NCI-H2171 (cell line): ENCODE measurements at places on chromosomes 3 and 15.

DNA sequence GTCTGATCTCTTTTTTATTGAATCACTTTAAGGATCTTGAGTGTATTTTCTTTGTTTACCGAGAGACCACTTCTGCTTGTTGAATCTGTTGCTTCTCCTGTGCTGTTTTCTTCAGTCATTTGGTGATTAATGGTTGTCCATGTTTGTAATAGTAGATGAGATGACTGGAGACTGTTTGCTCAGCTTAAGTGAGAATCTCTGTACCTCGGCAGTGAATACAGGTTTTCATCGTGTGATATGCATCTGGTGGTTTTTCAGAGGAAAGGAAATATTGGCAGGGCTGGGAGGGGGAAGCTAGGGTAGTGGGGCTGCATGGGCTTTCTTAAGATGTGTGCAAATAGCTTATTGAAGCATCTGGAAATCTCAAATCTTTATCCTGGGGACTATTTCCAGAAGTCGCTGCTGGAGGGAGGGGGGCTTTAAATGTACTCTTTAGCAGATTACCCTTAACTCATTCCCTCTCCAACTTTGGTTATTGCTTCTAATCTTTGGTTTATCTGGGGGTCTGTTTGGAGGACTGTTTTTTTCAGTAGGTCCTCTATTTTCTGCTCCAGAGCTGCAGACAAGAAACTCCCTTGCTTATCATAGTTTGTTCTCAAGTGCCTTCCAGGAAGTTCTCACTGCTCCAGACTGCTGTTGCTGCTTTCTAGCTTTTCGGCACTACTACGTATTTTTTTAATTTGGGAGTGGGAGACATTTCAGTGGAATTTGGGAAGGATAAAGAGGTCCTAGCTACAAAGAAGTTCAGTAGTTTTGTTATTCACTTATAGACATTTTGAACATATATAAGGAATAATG is 19.4 kb downstream of the CMTM8 start:
- DNase-seq: no peak

- DNase-seq: no peak
Observed at GRCh38 chr15:89673165-89673512, 6.0 kb downstream of the PLIN1 start.

- DNase-seq: no peak
Observed at GRCh38 chr3:114144909-114145688, 33.8 kb downstream of the DRD3 start.

DNA sequence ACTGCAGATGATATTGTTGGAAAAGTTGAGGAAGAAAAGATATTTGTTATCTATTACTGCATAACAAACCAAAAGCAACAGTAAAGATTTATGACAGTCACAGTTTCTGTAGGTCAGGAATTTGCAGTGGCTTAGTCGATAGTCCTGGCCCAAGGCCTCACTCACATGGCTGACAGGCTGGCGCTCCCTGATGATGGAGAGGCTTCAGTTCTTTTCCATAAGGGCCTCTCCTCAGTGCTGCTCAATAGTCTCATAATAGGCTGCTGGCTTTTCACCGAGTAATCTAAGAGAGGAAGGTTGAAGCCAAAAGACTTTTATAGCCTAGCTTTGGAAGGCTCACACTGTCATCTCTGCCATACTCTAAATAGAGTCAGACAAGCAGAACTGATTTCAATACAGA is 17.7 kb downstream of the IREB2 start:
- no peak for DNase-seq

DNA sequence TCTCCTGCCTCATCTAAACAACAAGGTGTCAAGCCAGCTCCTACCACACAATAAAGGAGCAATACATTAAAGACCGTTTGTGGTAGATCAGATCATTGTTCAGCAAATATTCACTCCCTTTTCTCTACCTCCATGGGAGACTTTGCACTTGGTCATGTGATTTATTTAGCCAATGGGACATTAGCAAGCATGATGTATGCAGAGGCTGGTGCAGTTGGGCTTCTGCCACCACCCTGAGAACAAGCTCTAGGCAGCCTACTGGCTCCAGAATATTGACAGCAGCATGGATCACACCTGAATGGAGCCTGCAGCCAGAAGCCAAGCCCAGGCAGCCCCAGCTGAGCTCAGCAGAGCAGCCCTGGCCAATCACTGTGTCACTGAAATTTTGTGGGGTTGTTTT is 99.4 kb upstream of the UBE2E2 start:
- no peak for DNase-seq

- no peak for DNase-seq
Observed at GRCh38 chr3:39383045-39383880, at the start of gene SLC25A38. TSS of gene SLC25A38 (plus strand) at chr3:39383370. CDS start at chr3:39383725, 355 bp downstream.

DNA sequence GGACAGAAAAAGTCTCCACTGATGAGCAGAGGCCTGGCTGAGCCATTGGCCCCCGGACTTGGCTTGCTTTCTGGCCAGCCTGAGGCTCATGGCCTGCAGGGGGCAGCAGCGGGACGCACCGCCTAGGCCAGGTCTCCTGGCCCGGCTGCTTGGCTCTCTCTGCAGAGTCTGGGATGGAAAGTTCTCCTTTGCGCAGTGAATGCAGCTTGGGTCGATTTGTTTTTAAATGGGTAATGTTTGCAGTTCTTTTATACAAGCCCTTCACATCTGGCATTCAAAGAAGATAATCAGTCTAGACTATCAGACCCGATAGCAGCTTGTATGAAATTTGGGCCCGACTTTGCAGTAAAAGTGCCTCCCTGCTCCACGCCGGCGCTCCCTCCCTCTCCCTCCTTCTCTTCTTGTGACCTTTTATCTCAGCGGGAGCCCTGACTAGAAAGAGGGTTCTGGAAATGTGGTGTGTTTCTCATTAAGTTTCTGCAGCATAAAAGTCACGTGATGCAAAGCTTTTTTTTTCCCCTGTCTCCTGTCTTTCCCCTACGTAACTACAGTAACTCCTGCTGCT is 59.9 kb downstream of the ZNF621 start:
- no peak for DNase-seq

- no peak for DNase-seq
Observed at GRCh38 chr15:63067306-63067705, 24.8 kb downstream of the TPM1 start.

GRCh38 chr3:127707851-127708411 is 35.2 kb downstream of the ABTB1 start:
- no peak for DNase-seq

- DNase-seq: no peak
Observed at GRCh38 chr3:38507120-38507519, 11.0 kb downstream of the EXOG start.

DNA sequence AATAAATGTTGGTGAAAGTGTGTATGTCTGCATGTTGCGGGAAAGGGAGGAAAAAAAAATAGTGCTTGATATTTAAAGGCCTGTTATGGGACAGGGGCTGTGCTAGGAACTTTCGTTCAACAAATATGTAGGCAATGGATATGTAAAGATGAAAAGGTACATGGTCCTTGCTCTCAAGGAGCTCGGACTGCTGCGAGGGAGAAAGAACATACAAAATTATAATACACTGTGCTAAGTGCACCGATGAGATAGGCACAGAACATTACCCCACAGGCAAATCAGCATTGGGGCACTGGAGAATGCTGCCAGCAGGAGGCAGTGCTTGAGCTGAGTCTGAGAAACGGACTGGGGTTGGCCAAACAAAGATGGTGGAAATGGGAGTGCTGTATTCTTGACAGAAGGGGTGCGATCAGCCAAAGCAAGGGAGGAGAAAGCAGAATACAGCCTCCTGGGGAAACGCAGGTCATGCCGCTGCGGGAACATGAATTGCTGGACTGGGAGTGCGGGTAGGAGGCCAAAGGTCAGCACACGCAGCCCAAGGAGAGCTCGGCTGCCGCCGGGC is 649 bp downstream of the C15orf40 start:
- DNase-seq: peak; percentile 43

- no peak for DNase-seq
Observed at GRCh38 chr3:15221574-15222217, 15.7 kb downstream of the CAPN7 start.

GRCh38 chr15:50549326-50549725 is 2.9 kb upstream of the USP50 start:
- no peak for DNase-seq

GRCh38 chr3:5429517-5429890 is 242.0 kb downstream of the EDEM1 start:
- DNase-seq: no peak

GRCh38 chr3:85258819-85259218 is 300.0 kb downstream of the CADM2 start:
- no peak for DNase-seq

- no peak for DNase-seq
Observed at GRCh38 chr3:150148227-150148626, 177.5 kb upstream of the PFN2 start.

DNA sequence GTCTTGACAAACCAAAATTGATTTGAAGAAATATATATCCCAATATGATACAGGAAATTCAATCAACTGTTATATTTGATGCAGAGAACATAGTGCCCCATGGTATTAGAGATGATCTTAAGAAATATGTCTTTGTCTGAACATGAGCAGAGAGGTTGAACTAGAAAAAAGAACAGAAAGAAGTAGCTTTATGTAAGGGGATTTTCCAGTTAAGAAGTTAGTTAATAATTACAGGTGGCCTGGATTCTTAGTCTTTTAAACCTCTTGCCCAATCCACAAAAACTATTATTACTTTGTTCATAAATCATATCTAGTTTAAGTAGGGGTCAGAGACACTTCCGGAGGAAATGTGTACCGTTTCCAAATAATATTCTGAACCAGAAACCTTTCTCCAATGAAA is 1186.7 kb upstream of the EPHA6 start:
- no peak for DNase-seq

- DNase-seq: no peak
Observed at GRCh38 chr3:141949399-141949798, 73.0 kb downstream of the ATP1B3 start.

DNA sequence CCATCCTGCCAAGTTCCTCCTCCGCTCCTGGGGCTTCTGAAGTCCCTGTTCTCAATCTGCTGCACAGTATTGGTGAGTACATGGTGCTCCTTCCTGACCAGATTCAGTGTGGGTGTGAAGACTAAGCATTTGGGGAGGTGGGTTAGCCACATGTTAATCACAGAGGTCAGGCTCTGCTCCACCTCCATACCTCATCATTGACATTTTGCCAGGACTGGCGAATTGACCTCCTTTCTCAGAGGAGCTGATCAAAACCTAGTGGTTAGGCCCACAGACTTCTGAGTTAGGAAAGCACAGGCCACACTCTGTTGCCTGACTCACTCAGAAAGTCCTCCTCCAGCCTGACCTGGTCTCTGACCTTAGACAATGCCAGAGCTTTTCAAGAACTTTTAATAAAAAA is 8.4 kb upstream of the RPS17 start:
- DNase-seq: no peak

DNA sequence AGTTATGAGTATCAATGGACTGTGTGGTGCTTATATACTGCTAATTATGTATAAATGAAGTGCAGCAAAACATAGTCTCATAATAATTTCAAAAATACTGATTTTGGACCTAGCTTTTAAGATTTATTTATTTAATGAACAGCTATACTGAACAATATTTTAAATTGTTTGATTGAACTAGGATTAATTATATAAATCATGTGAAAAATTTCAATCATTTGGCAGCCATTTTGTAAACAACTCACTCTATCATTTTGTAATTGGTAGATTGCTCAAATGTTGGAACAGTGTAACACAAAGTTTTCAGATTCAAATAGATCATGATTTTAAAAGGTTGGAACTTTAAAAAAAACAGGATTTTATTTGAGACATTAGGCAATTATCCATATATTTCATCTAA is 47.0 kb downstream of the EPHA3 start:
- DNase-seq: no peak

DNA sequence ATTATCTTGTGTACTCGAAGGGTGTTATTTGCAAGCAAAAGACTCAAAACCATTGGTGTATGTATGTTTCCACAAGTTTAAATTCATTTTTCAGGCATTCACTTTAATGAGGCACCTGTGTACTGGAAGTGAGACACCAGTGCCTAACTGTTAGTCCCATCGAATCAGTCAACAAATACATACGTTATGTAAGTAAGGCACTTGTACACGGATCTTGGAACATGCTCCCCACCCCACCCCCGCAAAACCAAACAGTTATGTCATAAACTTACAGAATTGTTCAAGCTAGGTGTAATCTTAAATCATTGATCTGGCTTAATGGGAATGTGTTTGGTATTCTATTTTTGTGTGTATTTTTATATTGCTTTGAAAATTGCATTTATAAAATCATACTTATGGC is 17.1 kb downstream of the LRRC28 start:
- DNase-seq: no peak

DNA sequence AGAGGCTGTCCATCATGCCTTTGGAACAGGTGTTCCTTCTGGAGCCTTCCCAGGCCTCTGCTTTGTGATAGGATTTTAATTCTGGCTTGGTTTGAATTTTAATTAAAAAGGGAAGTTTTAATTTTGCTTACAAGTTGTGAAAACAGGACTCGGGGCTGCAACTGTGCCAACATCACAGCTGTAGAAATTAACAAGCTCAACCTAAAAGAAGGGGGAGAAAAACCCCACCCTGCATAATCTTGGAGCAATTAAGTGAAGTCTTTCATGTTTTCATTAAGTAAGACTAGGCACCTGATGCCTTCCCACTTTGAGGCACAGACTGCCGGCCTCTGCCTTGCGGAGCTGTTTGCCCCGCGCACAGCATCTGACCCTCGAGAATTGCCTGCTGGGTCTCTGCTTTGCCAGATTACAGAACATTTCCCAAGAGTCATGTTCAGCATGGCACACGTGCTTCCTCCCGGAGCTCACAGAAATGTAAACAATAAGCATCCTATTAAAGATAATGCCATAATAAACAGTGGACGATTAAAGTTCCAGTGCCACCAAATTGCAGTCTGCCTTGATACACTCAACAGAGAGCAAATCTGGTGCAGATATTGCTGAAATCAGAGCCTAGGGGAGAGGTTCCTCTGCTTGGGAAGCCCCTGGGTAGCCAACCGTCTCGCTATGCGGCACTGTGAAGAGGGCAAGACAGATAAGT is 364.2 kb downstream of the LRTM1 start:
- no peak for DNase-seq

GRCh38 chr3:12138044-12138443 is 20.7 kb downstream of the TIMP4 start:
- DNase-seq: no peak

DNA sequence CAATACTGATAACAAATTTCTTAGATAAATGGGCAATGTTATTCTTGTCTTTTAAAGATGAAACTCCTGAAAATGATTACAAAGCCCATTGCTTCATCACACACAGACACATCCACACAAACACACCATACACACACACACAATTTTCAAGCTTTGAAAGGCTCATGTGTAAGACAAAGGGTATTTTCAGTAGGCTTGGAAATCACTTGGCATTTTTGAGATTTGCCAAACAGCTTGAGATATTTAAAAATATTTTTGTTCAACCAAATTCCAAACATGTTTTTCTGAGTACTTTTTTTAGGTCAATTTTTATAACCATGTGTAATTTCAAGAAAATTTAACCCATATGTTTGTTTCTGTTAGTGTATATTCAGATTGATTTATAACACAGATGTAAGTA is 283.7 kb downstream of the ROBO2 start:
- no peak for DNase-seq

DNA sequence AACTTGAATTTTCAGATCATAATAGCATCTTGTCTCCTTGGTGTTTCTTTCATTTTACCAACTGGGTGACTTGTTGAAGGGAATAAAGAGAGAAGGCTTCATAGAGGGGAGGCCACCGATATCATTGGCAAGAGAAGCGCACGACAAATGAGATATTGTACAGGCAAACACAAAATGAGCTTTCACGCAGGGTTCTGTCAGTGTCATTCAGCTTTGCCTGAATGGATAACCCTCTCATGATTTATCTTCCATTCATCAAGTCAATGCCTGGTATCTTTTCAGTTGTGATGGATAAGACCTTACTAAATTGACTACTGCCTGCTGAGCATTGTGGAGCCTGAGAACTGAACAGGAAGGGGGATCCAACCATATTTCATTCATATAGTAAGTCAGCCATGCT is 188.6 kb upstream of the EPHA3 start:
- no peak for DNase-seq

GRCh38 chr15:76988867-76989780 is 5.8 kb upstream of the PSTPIP1 start:
- no peak for DNase-seq
